ENCODE measurements at places on chromosomes 4 and X.

- H3K27me3 ChIP-seq, result no peaks in the 10 kb centered on the region
- peak; percentile 93 for DNase-seq
- peaks cover 8% of the 10 kb centered on the region for H3K4me1 ChIP-seq
- no peaks in the 10 kb centered on the region for H3K36me3 ChIP-seq
- no peak overlapping the region for H3K4me3 ChIP-seq
Observed at GRCh38 chr4:158599150-158599549, 72.5 kb downstream of the C4orf46 start.

GRCh38 chr4:80265571-80266252 lies 752 bp upstream of the FGF5 start:
- peak; percentile 45 for DNase-seq
- peaks cover 54% of the 10 kb centered on the region for H3K27me3 ChIP-seq
- H3K36me3 ChIP-seq, result no peaks in the 10 kb centered on the region
- peak overlapping the region; percentile 58 for H3K4me3 ChIP-seq
- no peak overlapping the region for H3K27ac ChIP-seq

DNA sequence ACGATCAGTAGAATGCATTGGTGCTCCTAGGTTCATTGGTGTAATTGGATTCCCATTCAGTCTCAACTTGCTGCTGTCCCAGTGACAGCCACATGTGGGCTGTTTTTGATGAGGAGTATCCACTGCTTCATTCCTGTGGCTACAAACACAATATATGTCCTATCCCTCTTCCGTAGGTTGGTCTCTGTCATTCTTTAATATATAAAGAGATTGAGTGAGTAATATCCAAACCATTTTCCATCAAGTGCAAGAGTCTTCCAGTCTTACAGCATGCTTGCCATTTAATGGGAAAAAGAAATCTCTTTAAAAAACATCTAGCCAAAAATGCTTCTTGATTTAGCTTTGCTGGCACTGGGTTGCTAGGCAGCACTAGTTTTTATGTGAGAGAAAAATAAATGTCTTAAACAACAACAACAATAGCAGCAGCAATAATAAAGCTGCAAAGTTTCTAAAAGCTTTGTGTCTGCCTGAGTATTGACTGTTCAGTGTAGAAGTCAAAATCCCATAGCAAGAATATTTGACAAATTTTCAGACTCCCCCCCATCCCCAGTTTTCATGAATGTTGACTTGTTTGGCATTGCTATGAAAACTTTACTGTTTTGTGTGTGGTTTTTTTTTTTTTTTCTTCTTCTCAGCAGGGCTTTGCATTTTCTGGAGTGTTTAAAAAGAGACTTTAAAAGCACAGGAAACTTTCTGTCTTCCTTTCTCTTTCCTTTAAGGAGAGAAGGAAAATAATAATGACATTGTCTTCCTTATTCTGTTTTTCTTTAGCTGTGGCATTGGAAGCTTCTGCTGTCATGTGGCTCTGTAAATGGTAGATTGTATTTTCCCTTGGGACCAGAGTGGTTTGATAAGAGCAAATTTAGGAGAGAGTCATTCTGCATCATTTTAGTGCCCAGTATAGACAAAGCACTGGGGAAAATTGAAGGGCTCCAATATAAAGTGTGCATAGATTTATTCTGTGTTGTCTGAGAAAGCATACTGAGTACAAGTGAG lies 244.3 kb downstream of the ARHGAP10 start:
- no peaks in the 10 kb centered on the region for H3K27me3 ChIP-seq
- DNase-seq, result no peak

DNA sequence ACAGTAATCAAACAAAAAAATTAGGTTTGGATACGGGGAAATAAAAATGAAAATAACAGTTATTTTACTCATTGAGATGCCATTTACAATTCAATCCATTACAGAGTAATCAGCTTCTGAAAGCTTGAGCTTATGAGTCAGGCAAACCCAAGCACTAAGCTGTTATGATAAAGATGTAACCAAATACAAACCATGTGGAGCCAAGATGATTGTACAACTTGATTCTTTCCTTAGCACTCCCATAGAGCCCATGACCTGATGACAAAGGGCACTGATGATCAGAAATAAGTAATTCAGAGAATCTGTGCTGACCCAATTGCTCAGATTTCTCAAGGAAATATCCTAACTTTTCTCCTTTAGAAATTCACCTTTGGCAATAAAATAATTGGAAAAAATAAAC lies 40.5 kb upstream of the PRKG2 start:
- H3K36me3 ChIP-seq, result no peaks in the 10 kb centered on the region
- H3K27ac ChIP-seq, result no peak overlapping the region
- peak; percentile 34 for DNase-seq
- no peaks in the 10 kb centered on the region for H3K4me1 ChIP-seq
- no peaks in the 10 kb centered on the region for H3K27me3 ChIP-seq

GRCh38 chr4:59643682-59644081 lies 1556.4 kb upstream of the ADGRL3 start:
- H3K4me3 ChIP-seq, result no peak overlapping the region
- H3K27ac ChIP-seq, result no peak overlapping the region
- DNase-seq, result no peak
- no peaks in the 10 kb centered on the region for H3K4me1 ChIP-seq

DNA sequence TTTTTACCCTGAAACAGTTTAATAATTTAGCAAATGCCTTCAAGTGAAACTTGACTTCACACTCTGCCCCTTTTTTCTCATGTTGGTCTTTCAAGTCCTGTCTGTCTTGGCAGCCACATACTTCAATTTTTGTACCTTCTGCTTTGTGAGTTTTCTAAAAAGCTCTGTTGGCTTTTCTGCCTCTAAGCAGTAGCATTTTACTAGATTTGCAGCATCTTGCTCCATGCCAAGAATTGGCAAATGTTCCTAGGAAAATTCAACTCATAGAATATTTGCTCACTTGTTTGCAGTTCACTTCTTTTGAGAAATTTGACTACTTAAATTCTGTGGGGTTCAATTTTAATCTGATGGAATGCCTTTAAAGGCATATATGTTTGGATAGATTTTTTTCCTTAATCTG lies 59.2 kb downstream of the FAM47A start:
- H3K36me3 ChIP-seq, result no peaks in the 10 kb centered on the region
- no peak for DNase-seq
- H3K27me3 ChIP-seq, result no peaks in the 10 kb centered on the region
- no peak overlapping the region for H3K27ac ChIP-seq
- no peak overlapping the region for H3K4me3 ChIP-seq

GRCh38 chr4:82050796-82051195 lies 323.0 kb downstream of the HNRNPD start:
- H3K36me3 ChIP-seq, result no peaks in the 10 kb centered on the region
- peaks cover 4% of the 10 kb centered on the region for H3K27me3 ChIP-seq
- DNase-seq, result no peak

GRCh38 chr4:5423670-5424069 lies 284.7 kb downstream of the EVC2 start:
- H3K4me1 ChIP-seq, result no peaks in the 10 kb centered on the region
- no peak for DNase-seq
- no peaks in the 10 kb centered on the region for H3K27me3 ChIP-seq
- H3K36me3 ChIP-seq, result peaks cover under 1% of the 10 kb centered on the region
- H3K4me3 ChIP-seq, result no peak overlapping the region
- H3K27ac ChIP-seq, result no peak overlapping the region

DNA sequence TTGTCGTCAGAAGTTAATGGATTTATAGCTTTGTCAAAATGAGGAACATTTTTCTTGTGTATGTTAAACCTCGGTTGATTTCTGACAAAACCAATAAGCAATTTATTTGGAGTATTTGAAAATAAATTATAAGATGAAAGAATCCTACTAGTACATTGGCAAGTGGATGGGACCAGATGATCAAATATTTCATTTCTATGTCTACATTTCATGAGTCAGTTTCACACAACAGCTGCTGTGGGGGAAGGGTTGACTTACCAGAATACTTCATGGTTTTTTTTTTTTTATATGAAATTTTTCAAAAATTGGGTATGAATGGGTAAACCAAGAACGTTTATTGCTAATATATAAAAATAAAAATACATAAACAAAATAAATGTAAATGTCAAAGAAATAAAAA lies 39.4 kb downstream of the RAPGEF2 start:
- no peak for DNase-seq
- no peaks in the 10 kb centered on the region for H3K36me3 ChIP-seq
- H3K27ac ChIP-seq, result no peak overlapping the region
- H3K4me1 ChIP-seq, result peaks cover 21% of the 10 kb centered on the region

Measured in common myeloid progenitor, CD34-positive (primary cell).